CD4-positive, alpha-beta T cell treated with Interleukin-15 for 4 hours (primary cell): ENCODE measurements at places on chromosomes 4 and X.

DNA sequence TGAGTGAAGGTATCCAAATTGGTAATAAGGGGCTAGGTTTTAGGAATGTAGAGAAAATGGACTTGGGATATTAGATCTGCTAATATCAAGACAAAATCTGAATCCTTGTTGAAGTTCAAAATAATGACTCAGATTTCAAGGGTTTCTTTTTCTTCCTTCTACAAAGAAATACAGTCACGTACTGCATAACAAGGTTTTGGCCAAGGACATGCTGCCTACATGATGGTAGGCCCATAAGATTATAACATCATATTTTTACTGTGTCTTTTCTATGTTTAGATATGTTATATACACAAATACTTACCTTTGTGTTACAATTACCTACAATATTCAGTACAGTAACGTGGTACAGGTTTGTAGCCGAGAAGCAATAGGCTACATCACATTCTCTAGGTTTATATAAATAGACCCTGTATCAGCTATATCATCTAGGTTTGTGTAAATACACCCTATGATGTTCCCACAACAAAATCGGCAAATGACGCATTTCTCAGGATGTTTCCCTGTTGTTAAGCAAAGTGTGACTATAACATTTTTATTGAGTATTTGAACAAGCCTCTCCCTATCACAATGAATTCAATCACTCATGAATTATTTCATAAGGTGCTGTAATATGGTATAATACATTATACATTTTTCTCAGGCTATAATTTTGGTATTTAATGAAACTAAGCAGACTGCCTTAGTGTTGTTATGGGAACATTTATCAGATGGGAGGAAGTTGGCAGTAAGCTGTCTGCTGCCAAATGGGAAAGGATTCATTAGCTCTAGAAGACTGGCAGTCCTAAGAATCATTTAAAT is 186.3 kb downstream of the PPP3CA start:
- DNase-seq: no peak

DNA sequence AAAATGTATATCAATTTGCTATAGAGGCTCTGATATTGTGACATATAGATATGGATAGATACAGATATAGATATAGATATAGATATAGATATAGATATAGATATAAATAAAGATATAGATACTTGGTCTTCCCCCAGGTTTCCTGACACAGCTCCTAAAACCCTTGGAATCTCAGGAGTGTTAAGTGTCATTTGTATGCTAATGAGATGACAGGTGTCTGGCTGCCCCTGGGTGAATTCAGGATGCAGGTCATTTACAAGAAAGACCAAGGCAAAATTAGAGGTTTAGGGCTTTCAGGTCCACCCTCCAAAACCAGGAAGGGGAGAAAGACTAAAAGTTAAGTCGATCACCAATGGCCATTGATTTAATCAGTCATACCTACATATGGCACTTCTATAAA is 1034.8 kb downstream of the PDHA2 start:
- DNase-seq: no peak

- no peak for DNase-seq
These were observed 36.1 kb downstream of the NSG1 start for GRCh38 chr4:4422856-4423499.

- DNase-seq: no peak
These were observed 227.1 kb upstream of the JADE1 start for GRCh38 chr4:128582427-128582870.

DNA sequence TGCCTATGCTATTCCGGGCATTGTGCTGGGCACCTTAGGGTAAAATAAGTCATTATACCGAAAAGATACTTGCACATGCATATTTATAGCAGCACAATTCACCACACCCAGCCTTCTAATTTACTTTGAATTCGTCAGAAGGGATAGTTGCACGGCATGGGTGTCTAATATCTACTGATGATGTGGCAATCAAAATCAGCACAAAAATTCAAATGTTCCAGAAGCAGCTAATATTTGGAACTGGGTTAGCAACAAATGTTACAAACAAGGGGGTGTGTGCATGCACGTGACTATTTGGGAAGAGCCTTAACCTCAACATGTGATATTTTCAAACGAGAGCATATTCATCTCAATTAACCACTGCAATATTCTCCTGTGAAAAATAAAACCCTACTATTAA is 79.7 kb upstream of the PRSS48 start:
- no peak for DNase-seq

- DNase-seq: no peak
These were observed 13.4 kb downstream of the TRMT44 start for GRCh38 chr4:8453957-8454356.
